ENCODE measurements at places on chromosomes 7 and 10.

GRCh38 chr7:73359746-73360375 is 31.9 kb downstream of the FKBP6 start:
- no peak for DNase-seq

- no peak for DNase-seq
Measured at GRCh38 chr10:77888356-77888703, 38.2 kb downstream of the DLG5 start.

DNA sequence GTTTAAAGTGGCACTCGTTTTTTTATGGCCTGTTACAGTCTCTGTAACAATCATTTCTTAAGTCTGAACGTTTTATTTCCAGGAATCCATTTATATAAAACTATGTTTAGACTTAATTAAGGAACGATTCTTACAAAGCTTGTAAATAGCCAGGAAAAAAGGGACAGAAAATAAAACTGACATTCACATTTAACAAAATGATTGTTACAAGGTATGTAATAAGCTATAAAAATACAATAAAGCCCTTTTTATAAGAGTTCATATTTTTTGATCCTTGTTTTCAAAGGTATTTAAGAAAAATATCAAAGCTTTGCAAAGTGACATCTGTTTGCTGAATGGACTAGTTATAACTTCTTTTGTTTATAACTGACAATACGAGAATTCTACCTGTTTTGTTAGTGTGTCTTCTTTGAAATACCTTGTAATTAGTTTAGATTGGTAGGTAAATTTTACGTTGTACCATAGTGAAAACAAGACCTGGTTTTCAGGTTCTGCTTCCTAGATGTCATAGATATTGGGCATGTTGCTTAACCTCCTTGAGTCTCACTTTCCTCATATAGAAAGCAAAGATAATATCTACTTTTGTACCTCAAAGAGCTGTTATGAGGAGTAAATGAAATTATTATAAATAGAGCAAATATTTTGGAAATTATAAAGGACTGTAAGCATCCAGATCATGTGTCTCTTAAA is 25.8 kb downstream of the BTRC start:
- DNase-seq = no peak

- no peak for DNase-seq
Measured at GRCh38 chr7:1176891-1177373, 16.9 kb upstream of the ZFAND2A start.

- no peak for DNase-seq
Measured at GRCh38 chr10:79385804-79386531, 38.7 kb downstream of the PPIF start.

DNA sequence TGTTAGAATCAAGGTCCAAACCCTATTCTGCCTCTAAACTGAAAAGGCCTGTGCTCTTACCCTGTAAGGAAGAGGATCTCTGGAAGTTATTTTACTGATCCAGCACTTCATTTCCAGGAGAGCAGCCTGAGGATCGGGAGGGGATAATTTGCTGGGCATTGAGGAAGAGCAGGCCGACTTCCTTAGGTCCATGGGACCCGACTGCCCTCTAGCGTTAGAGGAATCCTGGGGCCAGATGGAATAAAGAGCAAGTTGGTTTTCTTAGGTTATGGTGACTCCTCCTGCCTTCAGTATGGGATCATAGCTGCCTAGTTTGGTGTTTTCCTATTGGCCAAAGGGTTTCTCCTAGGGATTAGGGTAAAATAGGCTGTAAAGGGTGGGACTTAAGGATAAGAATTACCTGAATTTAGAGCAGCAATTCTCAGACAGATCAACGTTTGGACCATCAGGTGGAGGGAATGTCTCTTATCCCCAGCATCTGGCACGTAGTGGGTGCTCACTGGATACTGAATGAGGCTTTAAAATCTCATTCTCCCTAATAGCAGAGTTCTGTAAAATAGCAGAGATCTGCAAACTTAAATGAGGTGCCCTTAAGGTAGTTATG is 40.0 kb upstream of the SORBS1 start:
- peak; percentile 85 for DNase-seq
